Activated CD4-positive, CD25-positive, alpha-beta regulatory T cell treated with anti-CD3 and anti-CD28 coated beads, Interleukin-2, amount 50 U/mL, for 72 hours (primary cell): ENCODE measurements at places on chromosomes 3 and 15.

GRCh38 chr15:38215707-38216106 is 36.9 kb upstream of the SPRED1 start:
- no peak for DNase-seq

GRCh38 chr3:63585927-63586326 is 66.5 kb upstream of the SNTN start:
- no peak for DNase-seq

DNA sequence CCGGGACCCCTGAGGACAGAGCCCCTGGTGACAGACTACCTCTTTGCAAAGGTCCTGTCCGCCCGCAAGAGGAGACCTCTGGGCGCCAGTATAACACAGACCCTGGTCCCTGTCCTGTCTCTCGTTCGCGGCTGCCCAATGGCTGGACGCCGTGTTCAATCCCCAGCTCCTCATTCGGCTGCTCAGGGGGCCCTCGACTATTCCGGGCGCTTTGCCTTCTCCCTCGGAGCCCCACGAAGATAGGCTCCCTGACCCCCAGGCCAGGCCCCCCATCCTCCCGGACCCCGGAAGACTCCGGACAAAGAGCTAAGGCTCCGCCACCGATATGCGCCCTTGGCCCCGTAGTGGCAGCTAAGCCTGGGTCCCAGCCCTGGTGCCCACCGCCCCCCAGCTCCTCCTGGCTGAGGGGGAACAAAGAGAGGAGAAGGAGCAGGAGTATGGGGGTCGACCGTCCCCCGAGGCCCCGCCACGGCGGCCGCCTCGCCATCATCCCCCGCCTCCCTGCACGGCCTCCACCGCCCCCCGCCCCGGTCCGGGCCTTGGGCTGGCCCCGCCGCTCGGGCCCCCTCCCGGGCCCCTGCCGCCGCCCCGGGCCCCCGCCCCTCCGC is 437 bp downstream of the CELSR3 start:
- no peak for DNase-seq

GRCh38 chr3:133828576-133829309 is 23.1 kb downstream of the SRPRB start:
- no peak for DNase-seq

GRCh38 chr15:29550834-29551465 is 271.3 kb downstream of the TJP1 start:
- no peak for DNase-seq

DNA sequence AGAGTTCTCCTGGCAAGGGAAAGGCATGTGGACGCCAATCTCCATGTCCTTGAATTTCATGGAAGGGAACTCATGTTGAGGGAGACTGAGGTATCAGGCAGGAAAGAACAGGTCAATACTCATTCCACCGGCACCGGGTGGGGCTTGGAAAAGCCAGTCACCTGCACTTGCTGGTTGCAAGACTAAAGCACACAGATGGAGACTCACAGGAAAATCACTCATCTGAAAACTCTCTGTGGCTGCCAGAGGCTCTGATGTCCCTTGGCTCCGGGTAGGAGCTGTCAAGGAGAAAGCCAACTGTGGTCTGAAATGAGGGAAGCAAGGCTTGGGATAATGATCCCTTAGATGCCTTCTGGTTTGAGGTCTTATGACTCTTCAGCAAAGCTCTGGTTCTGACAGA is 8.7 kb upstream of the CGNL1 start:
- no peak for DNase-seq

- no peak for DNase-seq
Measured at GRCh38 chr3:62837145-62837787, 38.0 kb downstream of the CADPS start.
